HFFc6 (cell line): ENCODE measurements at places on chromosomes 16 and 17. TPM values are rescaled to one million over a fixed set of nuclear protein-coding genes. Genes with fewer than 3 reads are reported as not detected.

GRCh38 chr17:41722231-41722630 lies 10.1 kb downstream of the GAST start:
- no peak for DNase-seq

DNA sequence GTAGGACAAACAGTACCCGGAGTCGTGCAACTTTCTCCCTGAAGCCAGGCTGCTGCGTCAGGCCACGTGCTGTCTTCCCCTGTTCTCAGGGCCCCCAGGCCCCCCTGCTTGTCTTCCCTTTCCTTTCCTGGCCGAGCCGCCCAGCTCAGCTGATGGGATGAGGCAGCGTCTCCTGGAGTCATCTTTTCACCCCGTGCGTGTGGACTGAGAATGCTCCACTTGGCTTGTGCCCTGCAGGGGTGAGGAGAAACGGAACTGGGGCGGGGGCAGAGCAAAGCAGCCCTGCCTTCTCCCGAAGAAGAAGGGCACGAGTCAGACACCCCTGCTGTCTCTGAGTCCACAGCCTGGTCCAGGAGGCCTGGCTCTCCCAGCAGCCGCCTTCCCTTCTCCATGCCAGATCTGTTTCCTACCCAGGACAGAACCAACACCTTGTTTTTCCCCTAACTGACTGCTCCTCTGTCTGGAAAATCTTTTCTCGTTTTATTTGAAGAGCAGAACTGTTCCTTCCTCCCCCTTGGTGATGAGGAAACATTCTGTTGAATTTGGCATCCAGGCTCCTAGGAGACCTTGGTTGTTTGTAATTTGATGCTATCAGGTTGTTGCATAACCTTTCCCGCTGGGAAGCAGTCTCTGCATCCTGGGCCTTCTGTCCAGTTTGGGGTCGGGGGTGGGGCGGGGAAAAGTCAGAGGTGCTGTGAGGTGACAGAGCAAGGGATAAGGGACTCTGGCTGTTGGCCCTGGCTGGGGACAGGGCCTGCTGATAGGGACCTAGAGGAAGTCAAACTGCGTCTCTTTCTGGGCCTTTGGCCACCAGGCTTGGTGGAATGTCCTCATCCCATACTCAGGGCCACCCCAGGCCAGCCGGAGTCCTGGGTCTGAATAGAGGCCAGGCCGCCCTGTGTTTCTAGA lies 78.8 kb downstream of the WIPI1 start:
- peak; percentile 94 for DNase-seq

The KRT17 gene
- 0.64 to 2.2 TPM (median 1.3 TPM) in 3 replicates for total RNA-seq

GRCh38 chr17:77382356-77382911 lies 241.7 kb downstream of the SEC14L1 start:
- no peak for DNase-seq

The SLC12A3 gene
- total RNA-seq: not detected in 3 replicates

DNA sequence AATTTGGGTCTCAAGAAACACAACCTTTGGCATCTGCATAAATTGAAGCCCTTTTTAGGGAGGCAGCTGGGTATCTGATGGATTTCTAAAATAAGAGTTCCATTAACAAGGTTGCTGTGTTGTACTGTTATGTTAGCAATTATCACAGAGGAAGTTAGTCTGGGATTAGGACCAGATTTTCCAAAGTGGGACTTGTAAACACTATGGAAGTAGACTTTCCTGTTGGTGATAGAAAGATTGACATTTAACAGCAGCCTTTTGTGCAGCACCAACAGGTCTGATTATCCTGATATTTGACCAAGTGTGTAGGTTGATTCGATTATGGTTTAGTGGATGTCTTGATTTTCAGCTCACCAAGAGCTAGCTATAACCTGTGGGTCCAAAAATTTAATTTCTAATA lies 46.4 kb downstream of the TMEM100 start:
- DNase-seq: no peak

The LGALS9B gene
- 0.18 TPM in 1 of 3 replicates, not detected in the others for total RNA-seq
